Activated CD4-positive, alpha-beta T cell treated with anti-CD3 and anti-CD28 coated beads, Interleukin-2, amount 50 U/mL, for 16 hours (primary cell): ENCODE measurements at places on chromosomes 6 and 20.

- peak; percentile 63 for DNase-seq
Measured at GRCh38 chr6:87078983-87079616, 15.8 kb downstream of the CGA start.

DNA sequence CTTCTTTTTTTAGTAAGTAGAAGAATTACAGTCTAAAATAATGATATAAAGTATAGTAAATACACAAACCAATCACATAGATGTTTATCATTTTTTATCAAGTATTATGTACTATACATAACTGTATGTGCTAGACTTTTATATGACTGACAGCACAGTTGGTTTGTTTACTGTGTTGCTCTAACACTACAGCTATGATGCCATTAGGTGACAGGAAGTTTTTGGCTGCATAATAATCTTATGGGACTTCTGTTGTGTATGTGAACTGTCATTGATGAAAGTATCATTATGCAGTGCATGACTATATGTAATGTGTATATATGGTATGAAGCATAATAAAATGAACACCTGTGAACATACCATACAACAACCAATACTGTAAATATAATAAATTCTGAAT is 104.0 kb downstream of the ZFAND3 start:
- DNase-seq: no peak

- DNase-seq: no peak
Measured at GRCh38 chr6:14641423-14642135, 524.0 kb downstream of the CD83 start.

GRCh38 chr6:21791056-21791455 is 197.5 kb downstream of the SOX4 start:
- no peak for DNase-seq

- DNase-seq: no peak
Measured at GRCh38 chr20:45845452-45845851, 11.7 kb downstream of the ACOT8 start.

- DNase-seq: no peak
Measured at GRCh38 chr20:50151034-50151743, 2.3 kb downstream of the PEDS1 start.

DNA sequence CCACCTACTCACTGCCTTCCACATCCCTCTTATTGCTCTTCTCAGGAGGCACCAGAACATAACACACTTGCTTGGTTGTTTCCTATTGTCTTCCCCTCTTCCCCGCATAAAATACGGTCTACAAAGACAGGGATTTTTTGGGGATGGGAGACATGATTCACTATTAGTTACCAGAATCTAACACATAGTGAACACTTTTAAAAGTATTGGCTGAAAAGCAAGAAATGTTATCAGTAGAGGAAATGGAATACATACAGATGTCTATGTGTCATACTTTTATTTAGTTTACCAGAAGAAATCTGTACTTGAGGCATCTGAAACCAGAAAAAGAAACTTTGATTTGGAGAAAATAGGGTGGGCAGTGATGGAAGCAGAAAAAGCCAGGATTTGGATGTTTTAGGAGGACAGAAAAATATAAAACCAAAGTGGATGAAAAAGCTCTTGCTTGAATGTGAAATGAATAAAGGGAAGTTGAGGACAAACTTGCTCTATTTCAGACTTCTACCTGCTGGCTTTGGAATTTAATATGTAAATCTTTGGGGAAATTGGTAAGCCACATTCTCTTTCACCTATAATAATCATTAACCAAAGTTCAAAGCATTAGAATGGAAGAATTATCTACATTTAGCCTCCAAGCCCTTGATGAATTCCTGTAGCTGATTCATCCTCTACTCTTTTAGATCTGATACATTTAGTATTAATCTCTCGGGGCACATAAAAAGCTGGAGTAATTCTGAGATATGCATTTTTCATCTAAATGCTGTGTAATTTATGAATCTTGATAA is 82.6 kb downstream of the DOK5 start:
- DNase-seq: no peak

- no peak for DNase-seq
Measured at GRCh38 chr6:170018936-170019817, 267.8 kb downstream of the ERMARD start.

- DNase-seq: no peak
Measured at GRCh38 chr6:136254851-136255466, 4.8 kb upstream of the MTFR2 start.
